ENCODE measurements at places on chromosomes 12 and 14.

GRCh38 chr12:95790917-95791849 lies 619 bp upstream of the NTN4 start:
- DNase-seq: no peak

DNA sequence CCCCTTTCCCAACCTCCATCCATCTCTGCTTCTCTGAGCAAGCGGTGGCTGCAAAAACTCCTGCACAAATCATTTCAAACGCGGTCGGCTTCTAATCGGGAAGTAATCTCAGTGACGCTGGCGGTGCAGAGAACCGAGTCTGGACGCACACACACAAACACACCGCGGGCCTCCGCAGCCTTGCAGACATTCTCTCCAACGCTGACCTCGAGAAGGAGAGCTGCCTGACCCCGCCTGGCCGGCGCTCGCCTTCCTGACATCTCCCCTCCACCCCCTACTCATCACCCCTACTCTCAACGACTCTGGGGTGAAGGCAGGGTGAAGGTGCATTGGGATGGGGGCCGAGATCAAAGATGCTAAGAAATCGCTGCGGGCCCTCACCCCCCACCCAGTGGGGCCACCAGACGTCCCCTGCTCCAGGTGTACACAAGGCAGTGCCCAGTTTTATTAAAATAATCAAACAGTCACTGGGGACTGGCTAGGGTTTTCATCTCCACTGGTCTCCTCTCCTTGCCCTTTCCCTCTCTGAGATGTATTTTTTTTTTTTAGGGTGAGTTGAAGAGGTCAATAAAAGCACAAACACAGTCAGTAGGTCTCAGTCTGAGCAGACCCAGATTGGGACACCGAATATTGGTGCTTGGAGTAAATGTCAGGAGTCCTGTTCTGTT lies 506 bp upstream of the TBX5 start:
- DNase-seq: no peak

DNA sequence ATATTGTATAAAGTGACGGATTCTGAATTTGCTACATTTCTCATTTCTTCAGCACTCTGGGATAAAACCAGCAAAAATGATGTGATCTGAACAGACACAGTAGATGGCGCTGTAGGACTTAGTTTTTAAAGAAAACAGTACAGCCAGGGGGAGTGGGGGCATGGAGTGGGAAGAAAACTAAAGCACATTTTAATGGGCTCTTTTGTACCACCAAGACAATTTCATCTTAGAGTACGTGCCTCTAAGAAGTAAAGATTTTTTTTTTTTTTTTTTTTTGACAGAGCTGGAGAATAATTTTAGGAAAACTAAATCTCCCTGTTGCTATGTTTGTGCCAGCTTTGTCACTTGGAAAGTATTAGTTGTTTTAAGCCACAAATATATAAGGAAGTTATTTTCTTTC lies 124.4 kb downstream of the RAD51B start:
- peak; percentile 81 for DNase-seq

- DNase-seq: no peak
Measured at GRCh38 chr12:47808574-47809365, 10.9 kb downstream of the HDAC7 start.

DNA sequence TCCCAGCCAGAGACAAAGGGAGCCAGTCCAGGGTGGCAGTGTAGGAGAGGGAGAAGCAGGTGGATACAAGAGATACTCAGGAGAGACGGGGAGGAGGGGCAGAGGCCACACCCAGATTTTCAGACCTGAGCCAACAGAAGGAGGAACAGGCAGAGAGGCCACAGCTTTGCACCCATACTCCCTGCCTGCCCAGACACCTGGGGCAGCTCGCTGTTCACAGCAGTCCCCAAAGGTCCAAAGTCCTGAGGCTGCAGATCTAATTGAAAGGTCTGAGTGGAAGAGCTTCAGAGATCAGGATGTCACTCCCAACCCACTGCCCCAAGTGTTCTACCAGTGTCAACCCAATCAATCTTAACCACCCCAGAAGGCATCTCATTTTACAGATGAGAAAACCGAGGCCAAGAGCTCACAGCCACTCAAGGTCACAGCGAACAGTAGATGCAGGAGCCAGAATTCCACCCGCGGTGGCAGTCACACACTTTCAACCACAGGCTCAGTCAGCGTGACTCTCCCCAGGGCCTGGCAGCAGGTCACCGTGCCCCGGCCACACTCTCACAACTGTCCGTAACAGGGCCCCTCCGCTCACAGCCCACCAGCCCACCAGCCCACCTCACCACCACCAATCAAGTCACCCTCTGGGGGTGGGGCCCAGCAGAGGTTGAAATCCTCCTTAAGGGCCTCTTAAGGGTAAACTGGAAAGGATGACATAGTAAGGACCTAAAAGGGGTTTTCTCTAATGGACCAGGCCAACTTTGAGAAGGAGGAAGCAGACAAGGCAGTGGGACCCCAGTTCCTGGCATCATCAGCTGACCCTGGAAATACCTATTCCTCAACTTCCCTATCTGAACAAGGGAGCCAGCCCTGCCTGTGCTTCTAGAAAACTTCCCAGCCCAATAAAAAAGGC lies 33.3 kb downstream of the ACTN1 start:
- no peak for DNase-seq
